NCI-H774 (cell line): ENCODE measurements at places on chromosomes 5 and 9.

DNA sequence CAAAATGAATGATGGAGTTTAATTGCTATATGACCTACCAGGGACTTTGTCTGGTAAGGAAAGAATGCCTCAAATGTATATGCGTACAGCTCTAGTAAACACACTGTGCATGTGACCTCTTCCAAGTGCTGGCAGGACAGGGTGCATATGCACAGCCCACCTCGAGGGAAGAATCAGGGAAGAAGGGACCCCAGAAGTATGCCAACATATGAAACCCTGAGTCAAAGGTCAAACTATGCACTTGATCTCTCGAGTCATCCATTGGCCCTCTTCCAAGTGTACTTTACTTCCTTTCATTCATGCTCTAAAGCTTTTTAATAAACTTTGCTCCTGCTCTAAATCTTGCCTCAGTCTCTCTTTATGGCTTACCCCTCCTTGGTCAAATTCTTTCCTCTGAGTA is 804.6 kb upstream of the COX7C start:
- DNase-seq: no peak

DNA sequence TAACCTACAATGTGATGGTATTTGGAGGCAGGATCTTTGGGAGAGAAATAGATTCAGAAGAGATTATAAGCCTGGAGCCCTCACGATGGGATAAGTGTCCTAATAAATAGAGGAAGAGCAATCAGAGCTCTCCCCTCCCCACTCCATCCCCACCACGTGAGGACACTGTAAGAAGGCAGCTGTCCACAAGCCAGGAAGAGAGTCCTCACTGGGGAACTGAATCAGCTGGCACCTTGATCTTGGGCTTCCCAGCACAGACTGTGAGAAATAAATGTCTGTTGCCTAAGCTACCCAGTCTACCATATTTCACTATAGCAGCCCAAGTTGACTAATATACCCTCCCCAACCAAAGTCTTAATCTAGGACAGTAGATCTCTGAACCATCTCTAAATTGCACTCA is 118.1 kb downstream of the SUSD1 start:
- no peak for DNase-seq

DNA sequence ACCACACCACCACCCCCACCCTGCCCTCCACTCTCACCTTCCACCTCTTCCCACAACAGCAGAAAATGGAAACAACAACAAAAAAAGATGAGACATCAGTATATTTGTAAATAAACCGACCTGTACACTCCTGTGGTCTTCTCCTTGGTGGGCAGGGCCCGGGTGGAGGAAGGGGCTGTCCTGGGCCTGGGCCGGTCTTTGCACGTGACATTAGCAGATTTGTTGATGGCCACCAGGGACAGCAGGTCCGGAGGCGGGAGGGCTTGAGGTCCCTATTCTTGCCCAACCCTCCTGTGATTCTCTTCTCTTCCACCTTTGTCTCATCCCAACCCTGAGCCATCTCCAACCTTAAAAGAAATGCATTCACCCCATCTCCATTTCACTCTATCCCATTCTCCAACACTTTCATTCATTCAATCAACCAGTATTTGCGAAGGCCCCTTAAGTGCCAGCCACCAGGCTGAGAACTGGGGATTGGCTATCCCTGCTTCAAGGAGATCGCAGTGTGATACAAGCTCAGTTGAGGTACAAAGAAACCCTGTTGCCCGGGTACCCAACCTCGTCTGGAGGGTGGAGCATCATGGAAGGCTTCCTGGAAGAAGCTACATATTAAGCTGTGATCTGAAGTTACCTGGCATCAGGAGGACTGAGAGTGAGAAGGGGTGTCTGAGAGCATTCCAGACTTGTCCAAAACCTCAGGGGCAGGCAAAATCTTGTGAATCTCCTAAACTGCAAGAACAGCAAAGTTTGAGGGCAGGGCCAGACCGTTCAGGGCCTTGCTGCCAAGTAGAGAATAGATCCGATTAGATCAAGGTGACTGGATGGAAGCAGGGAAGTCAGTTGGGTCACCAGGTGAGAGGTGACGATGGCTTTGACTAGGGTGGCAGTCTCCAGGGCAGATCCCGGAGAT is 87.4 kb downstream of the LMX1B start:
- DNase-seq: no peak

DNA sequence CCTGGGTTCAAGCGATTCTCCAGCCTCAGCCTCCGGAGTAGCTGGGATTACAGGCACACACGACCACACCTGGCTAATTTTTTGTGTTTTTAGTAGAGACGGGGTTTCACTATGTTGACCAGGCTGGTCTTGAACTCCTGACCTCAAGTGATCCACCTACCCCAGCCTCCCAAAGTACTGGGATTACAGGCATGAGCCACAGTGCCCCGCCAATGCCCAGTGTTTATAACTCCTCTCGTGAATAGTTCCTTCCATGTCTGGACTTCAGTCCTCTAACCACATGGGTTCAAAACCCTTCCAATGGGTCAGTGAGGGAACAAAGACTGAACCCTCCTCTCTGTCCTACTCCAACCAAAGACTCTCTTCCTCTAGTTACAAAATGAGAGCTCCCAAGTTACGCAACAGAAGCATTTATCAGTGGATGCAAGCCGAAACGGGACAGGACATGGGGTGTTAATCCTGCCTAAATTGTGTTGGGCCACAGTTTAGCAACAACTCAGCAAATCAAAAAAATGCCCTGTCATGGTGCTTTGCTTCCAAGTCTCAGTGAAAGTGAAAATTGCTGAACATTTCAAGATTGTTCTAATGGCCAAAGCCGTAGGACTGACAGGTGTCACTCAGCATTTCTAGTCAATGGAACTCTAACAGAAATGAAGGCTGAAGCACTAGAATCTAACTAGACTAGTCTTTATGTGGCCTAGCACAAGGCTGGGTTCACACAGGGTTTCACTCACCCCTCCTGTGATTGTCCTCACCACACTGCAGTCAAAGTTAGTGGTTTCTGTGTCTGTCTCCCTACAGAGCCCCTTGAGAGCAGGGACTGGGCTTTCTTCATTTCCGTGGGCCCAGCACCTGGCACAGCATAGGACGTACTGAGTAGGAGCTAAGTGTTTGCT is 3.2 kb upstream of the TMEM245 start:
- DNase-seq: no peak

DNA sequence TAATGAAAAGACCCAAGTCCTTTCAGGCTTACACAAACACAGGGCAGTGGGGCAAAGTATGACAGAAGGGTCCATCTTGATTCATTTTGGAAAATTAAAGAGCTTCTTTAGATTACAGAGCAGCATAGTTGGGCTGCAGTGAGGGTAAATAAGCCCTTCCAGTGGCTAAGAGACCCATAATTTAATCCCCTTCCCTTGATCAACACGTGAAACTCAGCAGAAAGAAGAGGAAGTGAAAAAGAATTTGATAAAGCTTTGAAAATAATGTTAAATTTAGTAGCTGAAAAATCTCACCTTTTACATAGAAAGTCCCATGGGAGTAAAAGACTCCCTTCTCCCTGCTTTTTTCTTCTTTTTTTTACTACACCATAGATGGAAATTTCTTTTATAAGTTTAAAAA is 87.6 kb downstream of the FREM1 start:
- no peak for DNase-seq

DNA sequence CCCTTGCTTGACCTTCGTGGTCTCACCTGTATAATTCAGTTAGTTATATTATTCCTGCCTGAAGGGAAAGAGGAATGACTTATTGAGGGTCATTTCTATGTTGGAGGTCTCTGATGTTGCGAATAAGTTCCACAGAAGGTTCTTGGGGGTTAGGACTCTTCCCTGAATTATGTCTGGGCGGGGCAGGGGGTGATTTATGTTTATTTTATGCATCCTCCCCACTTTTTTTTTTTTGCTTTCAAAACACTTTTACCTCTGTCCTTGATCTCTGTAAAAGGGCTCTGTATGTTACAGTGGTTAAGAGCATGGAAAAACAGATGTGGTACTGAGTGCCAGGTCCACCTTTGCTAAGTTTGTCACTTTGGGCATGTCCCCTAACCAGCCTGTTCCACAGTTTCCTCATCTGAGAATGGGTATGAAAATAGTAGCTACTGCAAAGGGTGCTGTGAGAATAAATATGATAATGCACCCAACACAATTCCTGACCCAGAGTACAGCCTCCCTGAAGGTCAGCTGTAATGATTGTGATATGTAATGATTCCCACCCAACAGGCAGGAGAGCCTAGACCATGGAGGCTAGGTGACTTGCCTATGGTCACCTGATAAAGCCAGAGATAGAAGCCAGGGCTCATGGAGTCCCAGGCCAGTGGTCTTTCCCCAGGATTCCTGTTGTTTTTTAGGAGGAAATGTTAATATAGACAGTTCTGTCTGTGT is 54.8 kb downstream of the SLC22A5 start:
- DNase-seq: no peak

DNA sequence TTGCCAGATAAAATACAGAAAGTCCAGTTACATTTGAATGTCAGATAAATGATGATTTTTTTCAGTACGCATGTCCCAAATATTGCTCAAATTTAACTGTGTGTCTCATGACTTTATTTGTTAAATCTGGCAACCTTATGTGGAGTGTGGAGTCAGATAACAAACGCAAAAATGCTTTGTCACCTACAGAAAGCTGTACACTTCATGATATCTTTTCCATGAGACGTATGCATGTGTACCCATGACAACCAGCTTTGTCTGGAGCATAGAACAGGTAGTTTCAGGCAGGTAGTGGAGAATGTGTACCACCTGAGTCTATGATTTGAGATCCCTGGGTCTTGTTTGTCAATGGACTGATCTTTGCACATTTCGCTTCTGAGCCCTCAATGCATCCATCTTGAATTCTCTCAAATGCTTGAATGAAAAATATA is 105.5 kb upstream of the CPEB4 start:
- no peak for DNase-seq

GRCh38 chr9:8508671-8509290 is 709.2 kb upstream of the DMAC1 start:
- DNase-seq: no peak

DNA sequence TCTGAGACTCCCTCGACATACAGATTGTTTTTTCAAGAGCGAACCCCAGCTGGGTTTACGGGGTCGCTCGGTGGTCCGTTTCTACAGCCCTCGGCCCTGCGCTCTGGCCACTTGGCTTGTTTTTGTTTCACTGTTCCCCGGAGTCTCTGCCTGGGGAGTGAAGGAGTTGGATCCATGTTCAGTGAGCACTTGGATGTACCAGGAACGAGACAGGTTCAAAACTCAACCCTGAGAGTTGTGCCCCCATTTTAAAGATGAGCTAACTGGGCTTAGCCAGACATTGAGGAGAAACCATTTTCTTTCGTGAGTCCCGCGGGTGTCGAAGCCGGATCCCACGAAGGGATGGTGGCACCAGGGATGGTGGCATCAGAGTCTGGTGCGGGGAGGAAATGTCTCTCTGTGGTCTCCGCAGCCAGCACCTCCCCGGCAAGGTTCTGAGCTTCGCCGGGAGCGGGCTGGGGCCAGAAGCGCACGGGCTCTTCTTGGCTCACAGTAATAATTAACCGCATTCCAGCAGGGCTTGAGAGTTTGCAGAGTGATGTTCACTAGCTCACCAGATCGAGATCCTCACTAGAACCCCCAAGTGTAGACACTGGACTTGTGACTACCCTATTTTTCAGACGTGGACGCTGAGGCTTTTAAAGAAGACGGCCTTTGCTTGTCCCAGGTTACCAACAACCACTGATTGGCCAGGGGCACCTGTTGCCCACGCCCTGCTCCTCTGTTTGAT is 1.0 kb downstream of the MSX2 start:
- no peak for DNase-seq

GRCh38 chr5:83072966-83073365 is 4.2 kb downstream of the TMEM167A start:
- no peak for DNase-seq

- no peak for DNase-seq
These were observed 106.6 kb upstream of the PITX1 start for GRCh38 chr5:135140446-135141204.

- no peak for DNase-seq
These were observed 68.7 kb downstream of the RAPGEF1 start for GRCh38 chr9:131671133-131671520.

- DNase-seq: no peak
These were observed 181.6 kb downstream of the AOPEP start for GRCh38 chr9:94908011-94908563.

DNA sequence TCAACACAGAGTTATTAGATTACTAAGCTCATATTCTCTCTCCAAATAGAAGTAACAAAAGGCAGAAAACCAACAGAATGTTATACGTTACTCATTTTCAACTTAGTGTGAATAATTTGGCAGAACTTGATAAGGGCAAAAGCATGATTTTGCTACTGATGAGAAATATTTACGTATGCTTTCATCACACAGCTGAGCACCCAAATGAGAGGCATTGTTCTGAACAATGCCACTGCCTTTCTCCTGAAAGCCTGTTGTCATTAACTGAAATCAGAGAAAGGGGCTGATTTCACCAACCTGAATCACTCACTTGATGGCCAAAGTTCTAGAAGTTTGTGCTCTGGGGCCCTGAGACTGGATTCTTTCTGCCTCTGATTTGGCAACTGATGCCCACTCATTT is 367.5 kb upstream of the PTGER4 start:
- no peak for DNase-seq

DNA sequence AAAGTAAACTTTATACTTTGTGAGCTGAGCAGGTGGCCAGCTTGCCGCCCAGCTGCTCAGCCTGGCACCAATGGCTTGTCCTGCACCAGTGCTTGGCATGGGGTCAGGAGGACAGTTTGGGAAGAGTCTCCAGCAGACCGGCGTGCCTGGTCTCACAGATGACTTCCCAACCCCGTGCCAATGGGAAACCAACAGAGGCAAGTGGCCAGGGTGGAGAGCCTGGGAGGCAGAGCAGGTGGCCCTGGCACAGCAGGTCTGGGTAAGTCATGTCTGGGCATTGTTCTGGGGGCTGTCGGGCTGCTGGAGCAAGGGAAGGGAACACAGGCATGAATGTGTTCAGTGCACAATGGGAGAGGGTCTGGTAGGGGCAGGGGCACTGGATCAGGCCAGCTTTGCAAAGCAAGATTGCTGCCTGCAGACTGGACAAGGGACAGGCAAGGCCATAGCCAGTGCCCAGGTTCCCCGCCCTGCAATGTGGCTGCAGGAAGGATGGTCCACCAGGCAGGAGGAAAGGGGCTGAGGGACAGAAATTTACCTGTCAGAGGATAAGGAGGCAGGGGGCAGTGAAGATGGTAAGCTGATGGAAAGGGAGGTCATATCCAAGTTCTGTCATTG is 76.2 kb upstream of the ALDH1B1 start:
- no peak for DNase-seq
